Stimulated activated naive CD8-positive, alpha-beta T cell treated with anti-CD3 and anti-CD28 coated beads, Interleukin-15, amount 100 ng/mL, for 72 hours (primary cell): ENCODE measurements at places on chromosomes 2 and 18.

GRCh38 chr2:60148716-60149115 lies 404.7 kb downstream of the BCL11A start:
- DNase-seq: no peak

DNA sequence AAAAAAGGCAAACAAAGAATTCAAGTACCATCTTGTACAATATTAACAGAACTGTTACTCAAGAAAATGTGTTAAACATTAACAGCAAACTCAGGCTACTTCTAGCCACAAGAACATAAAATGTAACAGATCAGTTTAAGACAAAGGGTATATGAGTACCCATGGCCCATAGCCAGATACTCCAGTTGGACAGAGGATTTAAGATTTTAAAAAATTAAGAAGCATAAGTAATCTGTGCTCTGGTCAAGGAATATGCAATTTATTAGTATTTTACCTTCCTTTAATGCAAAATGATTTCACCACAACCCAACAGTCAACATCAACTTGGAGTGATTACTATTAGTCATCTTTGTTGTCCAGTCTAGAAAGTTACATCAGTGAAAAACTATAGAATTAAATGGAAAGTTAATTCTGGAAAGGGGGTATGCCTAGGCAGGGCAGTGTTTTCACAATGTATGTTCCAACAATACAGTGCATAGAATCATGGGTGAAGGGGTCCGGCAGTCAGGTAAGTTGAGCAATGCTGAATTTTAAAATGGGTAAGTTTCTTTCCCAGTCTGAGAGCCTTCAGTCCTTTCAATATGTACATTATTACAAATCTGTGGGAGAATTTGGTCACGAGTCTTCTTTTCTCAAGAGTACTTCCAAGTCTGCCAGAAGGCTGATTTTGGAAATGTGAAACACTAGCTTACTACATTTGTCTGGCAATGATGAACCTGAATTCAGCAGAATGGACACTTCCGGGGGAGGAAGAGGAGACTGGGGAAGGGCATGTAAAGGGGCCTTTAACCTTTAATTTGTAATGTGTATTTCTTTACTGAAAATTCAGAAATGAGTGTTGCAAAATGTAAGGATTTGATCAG lies 34.5 kb downstream of the SFT2D3 start:
- no peak for DNase-seq

DNA sequence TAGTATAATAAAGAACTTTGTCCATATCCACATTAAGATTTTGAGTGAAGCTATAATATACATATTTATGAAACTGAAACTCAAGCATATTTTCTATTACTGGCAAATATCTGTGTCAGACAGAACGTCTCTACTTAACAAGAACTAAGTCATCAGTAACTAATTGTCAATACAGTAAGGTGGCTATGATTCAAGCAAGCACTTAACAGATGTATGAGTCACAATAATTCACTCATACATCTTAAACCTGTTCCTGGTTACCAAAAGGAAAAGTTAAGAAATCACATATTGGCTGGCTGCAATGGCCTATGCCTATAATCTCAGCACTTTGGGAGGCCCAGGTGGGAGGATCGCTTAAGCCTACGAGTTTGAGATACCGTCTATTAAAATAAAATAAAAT lies 96.0 kb downstream of the SOS1 start:
- no peak for DNase-seq

DNA sequence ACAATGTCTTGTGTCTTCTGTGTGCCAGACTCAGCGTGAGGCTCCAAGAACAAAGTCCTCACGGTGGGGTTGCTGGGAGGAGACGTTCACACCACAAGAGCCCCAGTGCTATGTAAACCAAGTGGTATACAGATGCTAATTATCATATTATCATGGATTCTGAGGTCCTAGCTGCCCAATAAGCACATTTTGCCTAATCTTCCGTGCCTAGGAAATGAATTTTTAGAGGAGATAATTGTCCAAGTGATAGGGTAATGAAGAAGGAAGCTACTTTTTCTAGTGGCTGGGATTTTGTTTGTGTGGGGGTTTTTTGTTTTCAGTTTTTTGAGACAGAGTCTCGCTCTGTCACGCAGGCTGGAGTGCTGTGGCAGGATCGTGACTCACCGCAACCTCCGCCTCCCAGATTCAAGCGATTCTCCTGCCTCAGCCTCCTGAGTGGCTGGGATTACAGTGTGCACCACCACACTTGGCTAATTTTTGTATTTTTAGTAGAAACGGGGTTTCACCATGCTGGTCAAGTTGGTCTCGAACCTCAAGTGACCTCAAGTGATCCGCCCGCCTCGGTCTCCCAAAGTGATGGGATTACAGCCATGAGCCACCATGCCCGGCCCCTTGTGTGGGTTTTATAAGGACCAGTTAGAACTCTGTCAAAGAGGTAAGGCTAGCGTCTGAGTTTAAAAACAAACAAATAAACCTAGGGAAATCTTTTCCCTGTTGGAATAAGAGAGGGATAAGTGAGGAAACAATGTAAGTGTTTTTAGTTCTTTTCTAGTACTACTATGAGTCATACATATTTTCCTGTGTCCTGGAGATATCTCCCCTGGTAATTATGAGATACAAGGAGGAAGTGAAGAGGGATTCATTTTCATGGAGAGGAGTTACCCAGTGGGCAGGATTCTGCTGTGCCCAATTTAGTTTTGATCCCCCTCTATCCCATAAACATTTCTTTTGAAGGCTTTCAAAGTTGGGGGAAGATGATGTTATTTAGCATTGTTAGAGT lies 9.5 kb upstream of the SMAD7 start:
- DNase-seq: no peak

DNA sequence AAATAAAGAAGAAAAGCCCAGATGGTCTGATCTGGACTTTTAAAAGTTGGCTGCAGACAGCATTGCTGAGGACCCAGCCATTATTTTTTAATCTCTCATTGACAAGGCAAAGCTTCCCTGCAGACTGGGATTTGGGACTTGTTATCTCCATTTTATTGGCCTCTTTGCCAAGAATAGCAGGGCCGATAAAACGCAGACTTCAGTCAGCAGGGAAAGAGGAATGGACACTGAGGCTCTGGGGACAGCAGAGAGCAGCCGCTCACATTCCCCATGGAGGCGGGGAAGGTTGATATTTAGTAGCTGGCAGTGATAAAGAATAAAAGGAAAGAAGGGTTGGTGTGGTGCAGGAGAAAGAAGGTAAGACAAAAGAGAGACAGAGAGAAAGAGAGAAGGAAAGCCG lies 350.1 kb upstream of the PIK3C3 start:
- DNase-seq: no peak

GRCh38 chr2:71151620-71152019 lies 21.2 kb downstream of the MPHOSPH10 start:
- DNase-seq: no peak

GRCh38 chr18:63559567-63560491 lies 17.7 kb downstream of the SERPINB12 start:
- DNase-seq: no peak

GRCh38 chr2:73107211-73107926 lies 5.4 kb downstream of the RAB11FIP5 start:
- DNase-seq: no peak

GRCh38 chr2:231571661-231572191 lies 20.9 kb upstream of the TEX44 start:
- DNase-seq: no peak

GRCh38 chr2:70709275-70710037 lies 58.5 kb downstream of the ADD2 start:
- no peak for DNase-seq

GRCh38 chr2:234998404-234999211 lies 46.8 kb downstream of the SH3BP4 start:
- DNase-seq: no peak

DNA sequence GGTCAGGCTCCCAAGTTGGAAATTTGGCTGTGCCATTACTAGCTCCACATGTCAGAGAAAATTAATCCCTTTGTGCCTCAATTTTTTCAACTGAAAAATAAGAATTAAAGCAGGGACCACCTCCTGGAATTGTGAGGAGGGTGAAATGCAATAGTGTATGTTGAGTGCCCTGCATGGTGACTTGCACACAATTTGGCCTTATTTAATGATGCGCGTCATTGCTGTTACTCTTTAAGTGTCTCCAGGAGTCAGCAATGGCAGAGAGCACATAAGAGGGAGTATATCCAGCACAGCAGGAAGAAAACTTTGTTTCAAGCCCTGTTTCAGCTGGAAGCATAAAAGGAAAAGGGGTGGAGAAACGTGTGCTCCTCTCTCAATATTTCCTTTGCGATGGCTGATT lies 215.8 kb downstream of the ALK start:
- no peak for DNase-seq

GRCh38 chr2:187050409-187050998 lies 201.5 kb upstream of the ZSWIM2 start:
- DNase-seq: no peak

- DNase-seq: no peak
Observed at GRCh38 chr2:5164776-5165525, 527.2 kb upstream of the SOX11 start.

- no peak for DNase-seq
Observed at GRCh38 chr2:138615257-138615656, 113.7 kb downstream of the SPOPL start.

- DNase-seq: no peak
Observed at GRCh38 chr2:15919716-15920434, 20.5 kb upstream of the MYCN start.

GRCh38 chr2:142270990-142271389 lies 140.2 kb upstream of the LRP1B start:
- DNase-seq: no peak

- DNase-seq: no peak
Observed at GRCh38 chr2:88517759-88518201, 65.3 kb upstream of the FOXI3 start.

GRCh38 chr2:234534515-234534914 lies 37.6 kb upstream of the ARL4C start:
- no peak for DNase-seq

DNA sequence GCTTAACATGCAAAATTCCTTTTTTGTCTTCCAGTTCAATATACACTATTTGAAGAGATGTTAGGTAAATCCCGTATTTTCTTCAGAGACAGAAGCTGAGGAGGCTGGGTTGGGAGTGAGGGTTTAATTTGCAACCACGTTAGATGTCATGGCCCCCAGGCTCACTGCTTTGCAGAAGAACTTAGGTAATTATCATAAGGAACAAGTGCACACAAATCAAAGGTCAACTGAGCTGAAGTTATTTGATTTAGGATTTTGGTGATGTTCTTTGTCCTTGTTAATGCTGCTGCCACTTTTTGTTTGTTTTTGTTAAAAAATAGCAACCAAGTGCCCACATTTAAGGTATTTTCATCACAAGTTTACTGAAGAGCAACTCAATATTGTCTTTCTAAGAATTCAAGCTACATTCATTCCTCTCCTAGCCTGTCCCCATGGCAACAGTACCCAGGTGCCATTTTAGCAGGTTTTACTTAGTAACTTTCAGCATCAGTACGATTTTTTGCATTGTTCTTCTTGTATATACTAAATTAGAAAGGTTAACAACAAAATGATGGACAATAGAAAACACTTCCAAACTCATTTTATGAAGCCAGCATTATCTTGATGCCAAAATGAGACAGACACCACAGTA lies 62.9 kb upstream of the NDUFV2 start:
- no peak for DNase-seq

DNA sequence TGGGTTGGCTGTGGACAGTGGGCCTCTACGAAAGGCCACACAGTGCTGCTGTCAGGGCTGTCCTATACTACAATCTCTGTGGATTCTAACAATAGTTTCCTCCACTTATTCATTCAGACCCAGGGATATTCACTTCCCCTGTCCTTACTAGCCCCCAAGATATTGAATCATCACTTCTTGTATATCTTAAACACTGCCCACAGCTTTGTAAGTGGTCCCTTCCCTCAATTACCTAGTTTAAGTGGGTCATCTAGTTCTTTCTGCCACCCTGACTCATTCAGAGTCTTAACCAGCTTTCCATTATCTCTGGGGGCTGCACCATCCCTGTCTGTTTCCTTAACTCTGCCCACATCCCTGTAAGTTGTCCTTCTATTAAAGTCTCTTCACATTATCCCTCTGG lies 69.2 kb downstream of the CD28 start:
- no peak for DNase-seq

DNA sequence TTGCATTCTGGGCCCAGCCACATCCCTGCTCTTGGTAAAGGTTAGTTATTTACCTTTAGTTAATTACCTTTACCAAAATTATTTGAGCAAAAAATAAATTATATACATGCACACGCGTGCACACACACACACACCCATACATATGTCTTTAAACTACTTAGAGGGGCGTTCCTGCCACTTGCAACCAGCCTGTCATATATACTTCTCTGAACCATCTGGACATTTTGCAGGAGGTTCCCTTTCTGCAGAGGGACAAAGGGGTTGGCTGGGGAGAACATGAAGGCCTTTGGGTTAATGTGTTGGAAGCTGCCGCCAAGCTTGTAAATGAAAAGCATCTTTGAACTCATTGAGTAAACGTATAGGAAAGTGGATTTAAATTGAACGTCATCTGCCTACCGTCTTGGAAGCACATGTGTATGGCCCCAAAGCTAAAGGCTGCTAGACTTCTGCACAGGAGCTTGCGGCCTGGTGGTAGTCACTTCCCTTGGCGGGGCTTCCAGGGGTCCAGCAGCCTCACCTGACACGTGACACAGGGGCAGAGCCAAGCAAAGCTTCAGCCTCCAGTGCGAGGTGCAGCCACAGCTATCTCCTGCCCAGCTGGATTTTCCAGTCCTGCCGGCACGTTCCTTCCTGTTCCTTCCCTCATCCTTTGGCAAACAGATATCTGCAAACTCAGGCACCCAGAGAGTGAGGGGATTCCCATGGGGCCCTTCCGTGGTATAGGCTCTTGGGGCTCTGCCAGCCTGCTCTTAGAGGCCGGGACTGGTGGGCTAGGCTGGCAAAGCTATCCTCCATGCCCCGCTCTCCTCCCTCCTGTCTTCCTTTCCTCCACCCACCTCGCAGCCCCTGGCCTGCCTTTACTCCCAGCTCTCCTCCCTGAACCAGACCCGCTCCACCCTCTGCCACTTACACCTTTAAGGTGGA lies 46.1 kb downstream of the SERTAD2 start:
- DNase-seq: no peak

DNA sequence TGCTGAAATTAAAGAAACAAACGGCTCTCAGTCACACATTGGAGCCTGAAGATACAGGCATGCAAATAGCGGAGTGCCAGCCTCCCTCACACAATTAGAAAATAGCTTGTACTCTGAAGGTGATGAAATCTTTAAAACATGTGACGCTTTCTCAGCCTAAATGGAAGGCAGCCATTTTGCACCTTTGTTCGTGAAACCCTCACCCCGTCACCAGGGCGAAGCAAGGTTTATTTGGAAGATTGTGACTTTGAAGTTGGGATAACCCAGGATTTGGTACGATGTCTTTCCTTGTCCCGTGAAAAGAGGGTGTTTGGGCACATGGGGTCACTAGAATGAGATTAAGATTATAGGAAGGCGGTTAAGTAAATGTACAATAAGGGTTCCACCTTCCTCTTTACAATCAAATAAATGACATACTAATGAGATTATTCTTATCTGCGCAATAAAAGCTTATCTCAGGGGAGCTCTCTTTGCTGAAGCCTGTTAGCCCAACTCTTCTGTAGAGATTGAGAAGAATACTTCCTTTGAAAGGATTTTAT lies 4.2 kb downstream of the SH3BP4 start:
- DNase-seq: no peak

GRCh38 chr2:9045595-9045994 lies 42.1 kb upstream of the MBOAT2 start:
- no peak for DNase-seq
